Common myeloid progenitor, CD34-positive (primary cell): ENCODE measurements at places on chromosomes 7 and 10.

GRCh38 chr7:22683379-22683778, 43.6 kb upstream of the IL6 start:
- DNase-seq: no peak

GRCh38 chr7:124041439-124041838, 8.6 kb upstream of the TMEM229A start:
- DNase-seq: no peak

DNA sequence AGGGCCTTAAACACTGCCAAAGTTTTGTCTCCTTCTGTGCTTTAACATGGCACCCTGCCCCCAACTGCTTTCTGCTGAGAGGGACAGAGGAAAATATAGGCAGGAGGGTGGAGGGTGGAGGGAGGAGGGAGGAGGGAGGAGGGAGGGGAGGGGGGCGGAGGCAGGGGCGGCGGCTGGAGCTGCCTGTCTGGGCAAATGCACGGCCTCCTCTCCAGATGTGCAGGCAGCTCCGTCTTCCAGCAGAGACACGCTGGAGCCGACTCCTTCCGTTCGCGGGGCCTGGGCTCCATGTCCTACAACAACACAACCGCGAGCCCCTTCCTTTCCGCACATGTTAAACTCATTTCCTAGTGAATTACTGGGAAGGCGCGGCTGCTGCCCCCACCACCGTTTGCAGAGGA, 14.2 kb downstream of the EBF3 start:
- no peak for DNase-seq

GRCh38 chr10:130935128-130935439, 376.4 kb downstream of the TCERG1L start:
- DNase-seq: no peak

GRCh38 chr7:153193144-153193595, 433.6 kb downstream of the ACTR3B start:
- peak; percentile 5 for DNase-seq

GRCh38 chr7:44958645-44959344, 20.0 kb downstream of the MYO1G start:
- DNase-seq: no peak

GRCh38 chr10:10727812-10728211, 289.9 kb upstream of the CELF2 start:
- DNase-seq: no peak

GRCh38 chr7:70006261-70006920, 408.1 kb downstream of the AUTS2 start:
- peak; percentile 95 for DNase-seq

DNA sequence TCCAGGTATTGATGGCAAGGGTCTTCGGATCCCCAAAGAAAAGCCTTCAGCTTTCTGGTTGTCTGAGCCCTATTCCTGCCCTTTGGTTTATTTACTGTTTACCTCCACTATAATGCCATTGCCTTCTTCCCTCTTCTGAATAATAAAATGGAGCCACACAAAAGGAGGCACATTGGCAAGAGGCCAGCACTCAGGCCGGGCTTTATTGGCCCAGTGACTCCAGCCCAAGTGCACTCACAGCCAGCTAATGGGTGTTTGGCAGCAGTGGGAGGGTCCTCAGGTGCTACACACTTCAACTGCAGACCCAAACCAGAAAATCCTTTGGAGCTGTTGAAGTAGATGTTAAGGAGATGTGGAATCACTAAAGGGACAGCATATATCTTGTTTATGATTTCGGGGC, 336.0 kb downstream of the PLXNA4 start:
- no peak for DNase-seq

DNA sequence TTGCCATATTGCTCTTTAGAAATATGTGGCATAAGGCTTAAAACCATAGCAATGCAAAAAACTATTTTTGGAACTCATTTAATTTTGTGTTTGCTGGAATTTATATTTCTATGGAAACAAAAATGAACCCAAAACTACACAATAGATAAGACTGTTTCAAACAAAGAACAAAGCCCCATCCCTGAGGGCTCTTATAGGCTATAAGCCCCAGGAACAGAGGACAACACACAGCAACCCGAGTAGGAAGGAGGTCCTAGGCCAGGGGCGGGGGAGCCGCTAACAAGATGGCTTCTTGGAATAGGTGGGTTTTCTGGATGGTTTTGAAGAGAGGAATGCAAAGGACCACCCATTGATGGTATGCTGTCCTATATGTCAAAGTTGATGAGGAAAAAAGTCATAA, 8.6 kb downstream of the COL28A1 start:
- no peak for DNase-seq

DNA sequence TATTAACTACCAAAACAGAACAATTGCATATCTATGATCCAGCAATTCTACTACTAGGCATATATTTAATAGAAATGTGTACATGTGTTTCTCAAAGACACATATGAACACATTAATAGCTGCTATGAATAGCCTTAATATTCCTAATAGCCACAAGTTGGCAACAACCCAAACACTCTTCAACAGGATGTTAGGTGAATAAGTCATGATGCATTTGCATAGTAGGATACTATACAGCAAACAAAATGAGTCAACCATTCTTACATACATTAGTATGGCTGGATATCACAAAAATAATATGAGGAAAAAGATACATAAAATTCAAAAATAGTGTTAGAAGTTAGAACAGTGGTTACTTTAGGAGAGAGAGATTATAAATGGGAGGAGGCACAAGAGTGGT, 26.8 kb upstream of the ZNF746 start:
- no peak for DNase-seq

- DNase-seq: no peak
These were observed 53.7 kb upstream of the MACC1 start for GRCh38 chr7:20270867-20271266.

- DNase-seq: no peak
These were observed 23.4 kb downstream of the CAMK2G start for GRCh38 chr10:73850863-73851461.

DNA sequence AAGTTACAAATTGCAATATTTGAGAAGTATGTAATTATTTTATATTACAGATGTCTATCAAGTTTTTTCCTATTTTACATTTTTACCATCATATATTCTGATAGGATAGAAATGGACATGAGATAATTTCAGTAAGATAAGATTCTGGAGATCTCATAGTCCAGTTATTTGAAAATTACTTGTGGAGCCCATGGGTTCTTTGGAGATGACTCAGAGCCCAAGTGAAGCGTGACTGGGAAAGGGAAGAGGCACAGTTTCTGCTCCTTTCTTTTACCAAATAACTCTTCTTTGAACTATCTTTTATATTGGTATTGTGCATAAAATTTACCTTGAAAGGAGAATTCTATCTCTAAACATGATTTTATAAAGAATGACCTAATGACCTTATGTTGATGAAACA, 2.4 kb downstream of the CD36 start:
- DNase-seq: no peak

- DNase-seq: peak; percentile 25
These were observed 13.1 kb downstream of the AVPI1 start for GRCh38 chr10:97673736-97674525.

- DNase-seq: no peak
These were observed 64.3 kb upstream of the RET start for GRCh38 chr10:43012578-43012977.

- peak; percentile 91 for DNase-seq
These were observed 38.4 kb downstream of the VSTM4 start for GRCh38 chr10:49076741-49077521.

DNA sequence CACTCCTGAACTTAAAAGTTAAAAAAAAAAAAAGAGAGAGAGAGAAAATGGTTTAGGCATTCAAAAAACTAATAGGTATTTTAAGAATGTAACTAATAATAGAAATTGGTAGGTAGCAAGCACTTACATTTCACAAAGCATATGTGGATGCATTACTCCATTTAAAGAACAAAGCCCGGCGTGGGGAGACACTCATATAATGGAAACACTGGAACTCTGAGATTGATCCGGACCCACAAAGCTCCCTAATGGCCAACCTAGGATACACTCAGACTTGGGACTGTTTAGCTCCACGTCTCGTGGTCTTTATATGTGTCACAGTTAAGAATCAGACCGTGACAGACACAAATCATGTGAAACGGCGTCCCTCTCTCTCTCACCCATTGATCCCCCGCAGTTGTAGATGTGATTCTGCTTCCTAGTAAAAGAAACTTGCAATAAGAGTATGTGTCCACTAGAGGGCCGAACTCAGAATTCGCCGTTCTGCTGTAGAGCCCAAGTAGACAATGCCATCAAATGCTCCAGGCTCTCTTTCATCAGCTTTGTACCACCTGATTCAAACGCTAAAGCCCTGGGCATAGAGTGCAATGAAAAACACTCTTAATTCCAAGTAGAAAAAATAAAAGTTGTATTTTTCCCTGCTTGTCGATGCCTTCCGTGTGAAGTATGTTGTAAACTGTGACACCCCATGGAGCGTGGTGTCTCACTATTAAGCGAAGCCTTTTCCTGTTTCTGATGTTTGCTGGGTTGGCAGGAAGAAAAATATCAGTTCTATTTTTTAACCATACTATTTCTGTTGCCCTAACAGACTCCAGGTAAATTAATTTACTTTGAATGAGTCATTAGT, 429.0 kb upstream of the MTPN start:
- DNase-seq: peak; percentile 71

- no peak for DNase-seq
These were observed 44.9 kb downstream of the HYCC1 start for GRCh38 chr7:22969010-22969431.

- DNase-seq: no peak
These were observed 159.2 kb downstream of the NEURL1 start for GRCh38 chr10:103652599-103653281.

DNA sequence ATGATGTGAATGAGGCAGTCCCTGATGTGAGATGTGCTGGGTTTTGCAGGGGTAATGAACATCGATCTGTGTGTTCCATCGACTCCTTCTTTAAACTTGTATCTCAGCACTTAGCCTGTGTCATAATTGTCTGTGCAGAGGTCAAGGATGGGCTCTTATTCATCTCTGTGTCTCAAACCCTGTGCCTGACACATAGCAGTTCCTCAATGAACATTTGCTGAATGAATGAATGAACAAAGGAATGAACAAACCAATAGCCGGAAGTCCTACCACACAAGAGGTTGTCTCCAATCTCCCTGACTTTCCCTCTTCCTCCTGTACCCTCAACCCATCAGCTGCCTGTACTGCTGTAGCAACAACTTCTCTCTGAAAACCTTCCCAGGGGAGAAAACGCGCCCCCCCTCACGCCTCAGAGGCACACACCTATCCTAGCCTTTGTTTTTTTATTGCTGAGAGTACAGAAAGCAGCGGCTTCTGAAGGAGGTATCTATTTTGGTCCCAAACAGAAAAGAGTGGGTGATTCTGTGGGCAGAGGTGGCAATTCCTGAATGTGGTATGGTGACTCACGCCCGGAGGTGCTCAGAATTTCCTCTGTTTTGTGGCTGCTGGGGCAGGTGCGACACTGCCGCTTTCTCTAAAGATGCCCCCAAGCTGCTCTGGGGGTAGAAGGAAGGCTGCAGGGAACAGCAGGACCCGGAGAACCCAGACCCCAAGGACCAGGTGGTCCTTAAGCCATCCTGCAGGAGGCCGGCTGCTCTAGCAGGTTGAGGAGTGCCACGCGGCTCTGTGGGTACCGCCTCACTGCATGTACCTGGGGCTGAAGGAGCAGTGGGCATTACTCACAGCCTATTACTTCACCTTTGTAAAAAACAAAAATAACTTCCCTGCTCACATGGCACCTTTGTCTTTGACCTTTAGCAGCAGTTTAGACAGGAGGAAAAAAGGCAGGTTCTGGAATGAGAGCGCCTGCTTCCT, 9.6 kb downstream of the IL2RA start:
- DNase-seq: peak; percentile 92

GRCh38 chr7:129615018-129615417, 3.5 kb downstream of the NRF1 start:
- peak; percentile 80 for DNase-seq

DNA sequence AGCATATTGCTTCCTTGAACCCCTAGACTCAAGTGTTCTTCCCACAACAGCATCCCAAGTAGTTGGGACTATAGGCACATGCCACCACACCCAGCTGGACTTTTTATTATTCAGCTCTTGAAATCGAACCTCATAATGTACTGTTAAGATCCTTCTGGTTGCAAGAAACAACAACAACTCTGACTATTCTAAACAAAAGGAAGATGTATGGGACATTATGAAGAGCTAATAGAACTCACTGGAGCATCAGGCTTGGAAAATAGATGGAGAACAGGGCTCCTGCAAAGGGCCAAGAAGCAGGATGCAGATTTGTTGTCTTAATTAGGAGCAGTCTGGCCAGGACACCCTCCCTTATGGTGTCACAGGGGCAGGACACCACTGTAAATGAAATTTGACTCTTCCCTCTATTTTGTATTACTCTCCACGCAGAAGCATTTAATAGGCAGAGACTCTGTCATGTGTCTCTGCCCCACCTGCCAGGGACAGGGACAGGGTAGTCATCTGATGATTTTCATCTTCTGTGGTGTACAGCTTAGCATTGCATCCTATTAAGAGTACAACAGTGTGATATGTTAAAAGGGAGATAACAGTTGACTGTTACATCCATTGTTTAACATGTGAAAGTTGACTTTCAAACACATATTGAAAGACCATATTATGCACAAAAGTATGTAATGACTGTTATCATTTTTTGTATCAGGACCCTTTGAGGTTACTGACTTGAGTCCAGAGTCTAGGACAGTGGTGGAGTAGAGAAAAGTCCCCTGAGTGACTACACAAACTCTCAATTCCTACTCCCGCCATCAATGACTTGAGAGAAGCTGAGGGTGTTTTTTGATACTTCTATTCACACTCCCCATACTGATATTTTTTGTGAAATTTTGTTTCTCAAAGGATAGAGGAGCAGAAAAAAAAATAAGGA, 157.3 kb downstream of the LRRC4 start:
- DNase-seq: no peak

DNA sequence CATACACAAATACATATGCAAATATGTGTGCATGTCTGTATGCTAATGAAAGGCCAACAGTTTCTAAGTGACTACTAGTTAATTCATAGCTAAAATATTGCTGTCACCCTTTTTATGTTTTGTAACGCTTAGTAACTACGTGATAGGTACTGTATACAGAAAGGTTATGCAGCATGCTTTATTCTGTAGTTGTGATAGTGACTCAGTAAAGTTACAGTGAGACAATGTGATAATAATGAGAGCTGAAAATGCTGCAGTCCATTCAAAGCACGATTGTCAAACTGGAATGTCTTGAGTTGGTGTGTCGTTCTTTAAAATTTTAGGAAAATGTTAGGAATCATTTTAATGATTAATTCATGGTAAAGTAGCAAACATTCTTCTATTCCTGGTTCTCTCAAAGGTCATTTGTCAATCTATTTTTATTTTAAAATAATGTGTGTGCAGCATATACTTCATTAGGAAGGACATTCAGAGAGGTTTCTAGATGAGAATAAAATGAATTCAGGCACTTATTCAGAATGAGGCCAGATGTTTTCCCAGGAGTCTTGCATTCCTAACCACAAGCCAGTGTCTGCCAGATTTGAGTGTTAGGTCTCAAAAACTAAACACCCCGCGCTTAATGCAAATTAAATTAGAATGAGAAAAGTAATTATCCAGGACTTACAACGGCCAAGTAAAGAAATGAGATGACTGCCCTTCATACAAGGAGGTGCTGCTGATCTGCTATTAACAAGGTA, 408.8 kb upstream of the FZD8 start:
- DNase-seq: no peak

DNA sequence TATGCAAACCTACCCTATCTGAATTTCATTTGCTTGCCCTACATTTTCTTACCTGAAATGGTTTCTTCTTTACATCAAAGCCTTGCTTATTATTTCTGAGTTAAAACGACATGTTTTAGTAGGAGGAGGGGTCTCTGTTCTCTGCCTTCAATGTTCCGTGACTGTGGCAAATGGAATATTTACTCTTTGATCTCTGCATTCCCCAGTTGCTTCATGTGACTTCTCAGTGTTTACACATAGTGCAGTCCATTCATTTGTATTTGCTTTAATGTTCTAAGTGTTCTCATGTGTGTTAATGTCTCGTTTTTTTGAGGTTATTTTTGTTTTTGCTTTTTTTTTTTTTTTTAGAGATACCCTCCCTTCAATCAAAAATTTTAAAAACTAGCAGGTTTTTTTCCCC, 75.8 kb downstream of the GNAI1 start:
- no peak for DNase-seq
